Astrocyte of the spinal cord (primary cell): ENCODE measurements at places on chromosomes 5 and 9.
A peak's percentile ranks its signal among the peaks of the same experiment; 100 is the strongest.

DNA sequence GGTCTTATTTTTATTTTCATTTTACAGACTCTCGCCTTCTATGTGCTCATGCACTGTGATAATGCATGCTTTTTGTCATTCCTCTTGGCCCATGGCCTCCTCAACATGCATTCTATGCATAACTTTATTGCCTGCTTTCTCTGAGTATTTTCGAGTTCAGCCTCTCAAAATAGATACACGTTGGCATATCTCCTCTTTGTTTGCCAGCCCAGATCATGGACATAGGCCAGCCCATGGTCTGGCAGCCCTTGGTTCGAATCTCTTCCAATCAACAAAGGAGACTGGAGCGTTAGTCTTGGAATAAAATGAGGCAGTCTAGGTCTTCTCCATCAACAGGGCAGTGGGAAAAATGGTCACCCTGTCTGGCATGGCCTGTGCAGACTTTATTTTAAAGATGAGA lies 279.5 kb upstream of the ADAMTS16 start:
- DNase-seq: no peak

DNA sequence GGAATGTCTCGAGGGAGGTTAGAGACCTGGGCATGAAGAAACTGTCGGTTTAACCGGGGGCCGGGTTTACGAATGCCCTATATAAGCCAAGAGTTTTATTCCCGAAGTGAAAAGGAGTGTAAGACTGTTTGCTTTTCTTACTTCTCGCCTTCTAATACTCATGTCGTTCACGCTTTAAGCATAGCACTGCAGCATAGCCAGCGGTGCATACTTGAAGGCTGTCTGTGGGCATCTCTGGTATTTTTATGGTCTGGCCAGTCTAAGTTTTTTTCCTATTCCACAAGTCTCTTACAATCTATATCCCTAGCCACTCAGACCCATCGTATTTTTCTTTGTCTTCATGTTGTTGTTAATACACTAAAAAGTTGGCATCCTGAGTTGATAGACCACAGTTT lies 1.2 kb downstream of the UHRF2 start:
- DNase-seq: peak; percentile 79

DNA sequence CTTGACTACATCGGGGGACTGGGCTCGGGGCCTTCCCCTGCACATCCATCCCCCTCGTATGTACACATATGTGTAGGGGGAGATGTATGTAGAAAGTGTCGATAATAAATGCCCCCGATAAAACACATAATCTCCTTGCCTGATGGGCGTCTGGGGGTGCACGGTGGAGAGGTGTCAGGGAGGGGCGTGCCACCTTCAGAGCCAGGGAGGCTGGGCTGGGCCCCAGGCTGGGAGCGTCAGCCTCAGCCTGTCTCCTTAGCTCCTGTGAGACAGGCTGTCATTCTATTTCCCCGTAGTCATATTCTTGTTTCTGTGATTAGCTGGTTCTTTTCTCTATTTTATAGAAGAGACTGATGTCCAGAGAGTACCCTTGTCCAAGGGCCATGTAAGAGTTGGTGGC lies 4.7 kb upstream of the RXRA start:
- no peak for DNase-seq

DNA sequence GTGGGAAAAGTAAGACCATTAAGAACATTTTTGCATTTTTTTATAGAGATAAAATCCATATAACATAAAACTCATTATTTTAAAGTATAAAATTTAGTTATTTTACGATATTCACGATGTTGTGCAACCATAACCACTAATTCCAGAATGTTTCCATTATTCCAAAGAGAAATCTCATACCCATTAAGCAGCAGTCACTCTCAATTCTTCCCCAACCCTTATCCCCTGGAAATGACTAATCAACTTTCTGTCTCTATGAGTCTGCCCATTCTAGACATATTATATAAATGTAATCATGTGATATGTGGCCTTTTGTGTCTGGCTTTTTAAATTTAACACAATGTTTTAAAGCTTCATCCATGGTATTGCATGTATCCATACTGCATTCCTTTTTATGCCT lies 115.6 kb upstream of the ADAMTSL1 start:
- no peak for DNase-seq

GRCh38 chr9:108634204-108634603 lies 221.6 kb downstream of the ACTL7B start:
- no peak for DNase-seq

- DNase-seq: no peak
Measured at GRCh38 chr5:26432386-26432785, 606.0 kb downstream of the CDH9 start.
